ENCODE measurements at places on chromosomes 13 and 19. TPM values are rescaled to one million over a fixed set of nuclear protein-coding genes. Genes with fewer than 3 reads are reported as not detected.

Gene LENG8
- 145 TPM for total RNA-seq

Gene C1QTNF9
- not detected for total RNA-seq

Gene ZNF528
- total RNA-seq: 5.5 TPM

Gene LGALS14
- total RNA-seq: 4.9 TPM

Gene PNMA8B
- total RNA-seq: not detected

Gene IZUMO4
- total RNA-seq: 12.0 TPM

Gene ATXN8OS
- not detected for total RNA-seq

Gene RFPL4A
- not detected for total RNA-seq

Gene CYP4F12
- total RNA-seq: not detected

Gene FSD1
- 4.3 TPM for total RNA-seq

Gene ATP8A2
- not detected for total RNA-seq

Gene GFY
- total RNA-seq: not detected

Gene GGACT
- total RNA-seq: 7.6 TPM

Gene PALM3
- total RNA-seq: not detected

Gene MTUS2
- not detected for total RNA-seq

Gene SLC1A6
- total RNA-seq: not detected

Gene ZNF225
- total RNA-seq: 3.8 TPM

Gene JSRP1
- total RNA-seq: 0.41 TPM

Gene OR10H4
- not detected for total RNA-seq

Gene TNNI3
- total RNA-seq: not detected

Gene ZNF525
- 14.1 TPM for total RNA-seq

Gene OR4F17
- not detected for total RNA-seq

Gene KCNJ14
- 1.4 TPM for total RNA-seq

Gene IGLON5
- not detected for total RNA-seq

Gene IFNL1
- total RNA-seq: not detected

Gene SERPINE3
- total RNA-seq: not detected

Gene SLITRK6
- not detected for total RNA-seq

Gene ZNF724
- 7.3 TPM for total RNA-seq

Gene SCAF1
- total RNA-seq: 66.9 TPM

Gene MISP
- total RNA-seq: not detected

Gene WASF3
- total RNA-seq: 0.10 TPM

Gene CYP2B6
- total RNA-seq: 0.23 TPM

Gene RTBDN
- not detected for total RNA-seq

Gene SPACA6
- 2.2 TPM for total RNA-seq

Gene METTL21C
- not detected for total RNA-seq

Gene PPP1R13L
- total RNA-seq: 10.0 TPM

Gene UBE2L5
- total RNA-seq: not detected

Gene COX7A1
- not detected for total RNA-seq

Gene ETV2
- total RNA-seq: 1.3 TPM

Gene TEX29
- total RNA-seq: not detected

Gene C2CD4C
- total RNA-seq: not detected

Gene TUBA3C
- not detected for total RNA-seq

Gene TTC9B
- total RNA-seq: not detected

Gene ARL11
- total RNA-seq: 5.3 TPM

Gene SHD
- total RNA-seq: not detected

Gene SIX5
- total RNA-seq: 10.1 TPM

Gene MYPOP
- total RNA-seq: 9.4 TPM

Gene LRCH1
- total RNA-seq: 24.0 TPM

Gene NFIC
- 50.5 TPM for total RNA-seq

Gene SLAIN1
- 58.5 TPM for total RNA-seq

Gene ZSCAN4
- total RNA-seq: not detected

Gene MAST1
- 0.44 TPM for total RNA-seq

Gene COX6B2
- not detected for total RNA-seq

Gene ERVV-1
- total RNA-seq: not detected

Gene ITPKC
- total RNA-seq: 6.5 TPM

Gene PSG11
- not detected for total RNA-seq

Gene NAA16
- 11.9 TPM for total RNA-seq

All from GM12878 (cell line).